ENCODE measurements at places on chromosomes 4 and X. TPM values are rescaled to one million over a fixed set of nuclear protein-coding genes. Genes with fewer than 3 reads are reported as not detected.
A peak's percentile ranks its signal among the peaks of the same experiment; 100 is the strongest.

GPR119 gene
- not detected for total RNA-seq

CCKAR gene
- not detected for total RNA-seq

TLR10 gene
- 0.44 TPM for total RNA-seq

- no peaks in the 10 kb centered on the region for H3K4me1 ChIP-seq
- no peaks in the 10 kb centered on the region for H3K36me3 ChIP-seq
- H3K27ac ChIP-seq: no peak overlapping the region
- no peak overlapping the region for H3K4me3 ChIP-seq
These were observed 26.1 kb downstream of the RBM46 start for GRCh38 chr4:154807042-154807630.

DNA sequence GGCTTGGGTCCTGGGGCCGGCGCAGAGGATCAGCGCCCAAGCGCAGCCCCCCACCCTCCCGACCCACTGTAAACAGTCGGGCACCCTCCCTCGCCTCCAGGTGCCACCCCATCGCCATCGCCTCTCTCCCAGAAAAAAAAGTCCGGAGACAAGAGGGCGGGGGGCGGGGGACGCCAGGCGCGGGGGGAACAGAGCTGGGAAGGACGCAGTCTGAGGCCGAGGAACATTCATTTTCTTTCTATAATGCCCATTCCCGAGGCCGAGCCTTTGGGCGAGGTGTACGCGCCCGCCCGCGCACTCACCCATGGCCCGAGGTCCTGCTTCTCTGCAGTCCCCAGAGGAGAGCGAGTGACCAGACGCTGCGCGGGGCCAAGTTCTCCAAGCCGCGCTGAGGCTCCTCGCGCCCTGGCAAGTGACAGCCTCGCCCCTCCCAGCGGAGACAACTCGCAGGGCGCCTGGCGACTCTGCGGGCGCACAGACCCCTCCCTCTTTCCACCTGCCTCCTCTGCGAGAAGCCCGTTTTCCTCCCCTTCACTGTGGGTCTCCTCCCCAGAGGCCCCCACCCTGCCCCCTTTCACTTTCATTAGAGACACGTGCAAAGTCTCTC, 63.5 kb upstream of the WDR17 start:
- H3K27me3 ChIP-seq: peaks cover 6% of the 10 kb centered on the region
- H3K27ac ChIP-seq: no peak overlapping the region

GRCh38 chr4:25865586-25865985, 2.8 kb upstream of the SEL1L3 start:
- no peak overlapping the region for H3K4me3 ChIP-seq
- no peak for DNase-seq
- no peaks in the 10 kb centered on the region for H3K36me3 ChIP-seq

DNA sequence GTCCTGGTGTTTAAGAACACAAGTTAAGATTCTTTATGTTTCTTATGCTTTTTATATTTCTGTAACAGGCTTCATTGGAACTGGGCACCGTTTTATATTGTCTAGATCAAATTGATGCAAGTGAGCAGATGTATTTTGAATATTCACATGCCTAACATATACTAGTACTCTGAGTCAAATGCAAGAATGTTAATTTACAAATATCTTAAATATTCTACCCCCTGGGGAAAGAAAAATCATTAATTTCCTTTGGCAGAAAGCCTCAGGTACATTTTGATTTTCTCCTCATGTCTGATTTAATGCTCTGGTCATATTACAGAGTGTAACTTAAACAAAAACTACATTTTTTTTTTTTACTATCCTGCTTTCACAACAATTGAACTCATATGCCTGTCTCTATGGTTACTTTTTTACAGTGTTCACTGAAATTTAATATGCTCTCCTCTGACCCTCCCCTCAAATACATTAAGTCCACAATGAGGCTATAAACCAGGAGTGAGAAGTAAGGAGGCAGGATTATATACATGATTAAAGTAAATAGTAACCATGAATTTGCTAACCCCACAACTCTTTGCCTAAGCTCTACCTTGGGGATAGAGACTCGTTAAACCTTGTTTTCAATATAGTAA, 2.4 kb upstream of the NSUN7 start:
- no peak for DNase-seq
- H3K36me3 ChIP-seq: no peaks in the 10 kb centered on the region
- peaks cover 21% of the 10 kb centered on the region for H3K27me3 ChIP-seq
- H3K4me3 ChIP-seq: no peak overlapping the region
- no peak overlapping the region for H3K27ac ChIP-seq

DNA sequence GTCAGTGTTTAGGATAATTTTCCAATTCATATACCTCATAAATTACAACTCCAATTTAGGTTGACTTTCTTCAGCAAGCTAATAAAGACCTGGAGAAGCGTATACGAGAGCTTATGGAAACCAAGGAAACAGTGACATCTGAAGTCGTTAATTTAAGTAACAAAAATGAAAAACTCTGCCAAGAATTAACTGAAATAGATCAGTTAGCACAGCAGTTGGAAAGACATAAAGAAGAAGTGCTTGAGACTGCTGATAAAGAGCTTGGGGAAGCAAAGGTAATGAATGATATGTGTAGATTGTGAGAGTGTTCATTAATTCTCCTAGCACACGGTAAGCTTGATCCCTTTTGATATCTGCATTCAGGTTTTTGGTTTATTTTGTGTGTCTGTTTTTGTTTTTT, 16.8 kb downstream of the CEP135 start:
- no peak overlapping the region for H3K27ac ChIP-seq
- DNase-seq: no peak
- H3K36me3 ChIP-seq: peaks cover 65% of the 10 kb centered on the region
- H3K27me3 ChIP-seq: no peaks in the 10 kb centered on the region
- no peaks in the 10 kb centered on the region for H3K4me1 ChIP-seq
- no peak overlapping the region for H3K4me3 ChIP-seq

- no peak overlapping the region for H3K4me3 ChIP-seq
- no peaks in the 10 kb centered on the region for H3K4me1 ChIP-seq
- no peaks in the 10 kb centered on the region for H3K27me3 ChIP-seq
- H3K36me3 ChIP-seq: no peaks in the 10 kb centered on the region
- no peak for DNase-seq
These were observed 178.2 kb upstream of the HCCS start for GRCh38 chrX:10932842-10933440.

DNA sequence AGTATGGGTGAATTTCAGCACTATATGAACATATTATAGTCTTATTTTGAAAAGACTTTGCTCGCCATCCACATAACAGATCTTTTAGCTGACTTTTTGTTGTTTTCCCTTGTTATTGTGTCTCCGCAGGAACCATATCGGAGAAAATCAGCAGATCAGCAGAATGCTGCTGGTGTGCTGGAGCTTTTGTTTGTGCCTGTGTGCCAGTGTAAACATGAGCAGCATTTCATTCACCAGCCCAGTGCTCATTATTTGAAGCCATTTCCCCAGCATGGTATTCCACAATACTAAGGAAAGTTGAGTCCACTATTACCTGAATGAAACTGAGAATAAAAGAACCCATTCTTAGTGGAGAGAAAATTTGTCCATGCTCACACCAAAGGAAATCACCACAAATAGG, 261.8 kb upstream of the ARX start:
- no peaks in the 10 kb centered on the region for H3K36me3 ChIP-seq
- DNase-seq: no peak
- no peak overlapping the region for H3K4me3 ChIP-seq
- no peak overlapping the region for H3K27ac ChIP-seq
- H3K4me1 ChIP-seq: no peaks in the 10 kb centered on the region
- no peaks in the 10 kb centered on the region for H3K27me3 ChIP-seq

DNA sequence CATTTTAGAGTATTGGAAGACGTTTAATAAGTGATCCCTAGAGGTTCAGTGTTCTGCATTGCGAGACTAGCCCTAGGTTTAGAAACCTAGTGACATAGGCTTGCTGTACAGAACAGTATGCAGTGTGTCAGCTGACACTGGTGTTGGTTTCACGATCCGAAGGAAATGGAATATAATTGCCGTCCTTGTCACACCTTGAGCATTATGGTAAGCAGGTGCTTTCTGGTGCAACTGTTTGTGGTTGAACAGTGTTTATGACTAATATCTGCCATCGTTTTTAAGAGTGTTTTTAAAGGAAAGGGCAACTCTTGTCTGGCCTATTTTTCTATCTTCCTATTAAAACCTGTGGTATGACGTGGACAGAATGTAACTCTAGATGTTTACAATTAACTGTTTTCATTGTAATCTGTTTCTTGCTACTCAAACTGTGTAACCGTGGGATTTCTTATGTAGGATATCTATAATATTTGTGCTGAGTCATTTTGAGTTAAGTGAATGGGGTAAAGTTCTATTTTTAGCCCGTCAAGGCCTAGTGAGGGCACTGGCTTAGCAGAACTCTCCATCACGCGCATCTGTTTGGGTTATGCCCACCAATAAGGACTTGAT, 53.8 kb upstream of the TBC1D14 start:
- H3K4me3 ChIP-seq: peak overlapping the region; percentile 59
- H3K36me3 ChIP-seq: peaks cover 27% of the 10 kb centered on the region
- H3K27ac ChIP-seq: peak overlapping the region; percentile 71

- H3K27ac ChIP-seq: no peak overlapping the region
- no peaks in the 10 kb centered on the region for H3K27me3 ChIP-seq
- H3K36me3 ChIP-seq: peaks cover 14% of the 10 kb centered on the region
- DNase-seq: no peak
These were observed 23.5 kb downstream of the UVSSA start for GRCh38 chr4:1370321-1371124.

DNA sequence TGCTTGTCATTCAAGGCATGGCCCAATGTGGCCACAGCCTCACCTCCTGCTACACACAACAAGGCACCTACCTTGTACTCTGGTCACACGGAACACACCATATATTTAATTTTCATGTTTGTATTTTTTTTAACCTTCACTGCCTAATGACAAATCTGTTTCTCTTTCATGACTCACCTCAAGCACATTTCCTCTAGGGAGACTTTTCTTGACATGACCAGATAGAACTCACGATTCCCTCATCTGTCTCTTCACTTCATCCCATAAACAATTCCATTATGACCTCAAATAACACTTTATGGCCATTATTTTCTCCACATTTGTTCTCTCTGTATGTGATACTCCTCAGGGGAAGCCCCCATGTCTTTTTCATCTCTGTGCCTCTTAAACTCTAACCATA, 11.1 kb downstream of the DRP2 start:
- H3K4me1 ChIP-seq: no peaks in the 10 kb centered on the region
- no peak overlapping the region for H3K4me3 ChIP-seq

- H3K36me3 ChIP-seq: no peaks in the 10 kb centered on the region
- H3K4me1 ChIP-seq: no peaks in the 10 kb centered on the region
- peak; percentile 16 for DNase-seq
- H3K4me3 ChIP-seq: no peak overlapping the region
These were observed 33.8 kb downstream of the FGFRL1 start for GRCh38 chr4:1045193-1045594.

- no peaks in the 10 kb centered on the region for H3K27me3 ChIP-seq
- no peak overlapping the region for H3K27ac ChIP-seq
- H3K4me3 ChIP-seq: no peak overlapping the region
- no peaks in the 10 kb centered on the region for H3K4me1 ChIP-seq
- no peaks in the 10 kb centered on the region for H3K36me3 ChIP-seq
- DNase-seq: no peak
These were observed 165.4 kb upstream of the MAD2L1 start for GRCh38 chr4:120232050-120232449.

- no peak for DNase-seq
- no peaks in the 10 kb centered on the region for H3K36me3 ChIP-seq
- H3K4me3 ChIP-seq: no peak overlapping the region
- H3K27ac ChIP-seq: no peak overlapping the region
- H3K27me3 ChIP-seq: no peaks in the 10 kb centered on the region
These were observed 172.3 kb downstream of the SPRY1 start for GRCh38 chr4:123568936-123569335.

DNA sequence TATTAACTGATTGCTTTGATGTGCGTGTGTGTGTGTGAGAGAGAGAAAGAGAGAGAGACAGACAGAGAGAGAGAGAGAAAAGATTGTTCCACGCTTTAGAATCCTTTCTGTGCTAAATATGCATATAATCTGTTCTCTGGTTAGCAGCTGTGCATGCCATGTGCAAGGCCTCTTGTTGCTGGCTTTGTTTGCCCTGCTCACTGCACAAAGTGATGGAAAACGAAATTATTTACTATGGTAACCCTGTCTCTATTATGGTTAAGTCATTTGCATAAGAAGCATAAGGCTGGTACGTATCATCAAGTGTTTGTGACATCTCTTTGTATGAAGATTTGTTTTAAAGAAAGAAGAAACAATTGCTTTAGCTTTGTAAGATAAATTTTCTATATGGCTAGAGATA, 190.2 kb upstream of the POF1B start:
- no peak overlapping the region for H3K27ac ChIP-seq
- DNase-seq: no peak
- H3K4me1 ChIP-seq: no peaks in the 10 kb centered on the region
- no peaks in the 10 kb centered on the region for H3K27me3 ChIP-seq
- no peak overlapping the region for H3K4me3 ChIP-seq

- no peaks in the 10 kb centered on the region for H3K36me3 ChIP-seq
- H3K4me1 ChIP-seq: no peaks in the 10 kb centered on the region
- H3K27me3 ChIP-seq: no peaks in the 10 kb centered on the region
- no peak overlapping the region for H3K4me3 ChIP-seq
- H3K27ac ChIP-seq: no peak overlapping the region
- DNase-seq: no peak
These were observed 57.7 kb upstream of the TXK start for GRCh38 chr4:48191758-48192157.

DNA sequence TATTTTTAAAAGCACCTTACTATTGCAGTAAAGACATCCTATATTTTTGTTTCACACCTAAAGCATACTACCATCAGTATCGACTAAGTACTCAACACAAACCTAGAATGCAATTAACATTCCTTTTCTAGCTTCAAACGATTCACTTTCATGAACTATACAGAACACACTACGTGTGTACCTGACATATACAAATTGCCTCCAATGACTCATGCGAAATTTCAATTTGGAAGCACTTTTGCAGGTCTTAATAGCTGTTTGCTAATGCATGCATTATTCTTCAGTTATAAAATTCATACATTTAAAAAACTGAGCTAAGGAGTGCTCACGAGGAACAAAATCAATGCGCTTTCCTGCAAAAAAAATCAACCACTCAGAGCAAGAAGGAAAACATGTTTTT, 19.7 kb upstream of the GPM6B start:
- H3K36me3 ChIP-seq: no peaks in the 10 kb centered on the region
- no peak for DNase-seq
- no peak overlapping the region for H3K27ac ChIP-seq
- no peaks in the 10 kb centered on the region for H3K4me1 ChIP-seq

DNA sequence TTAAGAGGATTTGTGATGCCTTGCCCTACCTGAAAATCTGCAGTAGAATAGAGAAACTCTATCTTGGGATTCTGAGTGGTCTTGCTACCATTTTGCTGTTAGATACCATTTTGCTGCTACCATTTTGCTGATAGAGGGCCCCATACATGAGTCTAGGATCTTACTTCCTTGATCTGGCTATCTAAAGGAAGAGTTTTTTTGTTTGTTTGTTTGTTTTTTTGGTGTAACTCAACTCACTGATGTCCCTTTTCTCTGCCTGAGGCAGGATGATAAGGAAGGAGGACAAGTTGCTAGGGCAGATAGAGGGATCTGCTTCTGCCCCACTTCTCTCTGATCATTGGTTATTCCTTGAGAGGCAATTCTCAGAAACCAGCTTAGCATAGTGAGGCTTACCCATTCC, 31.0 kb downstream of the XK start:
- H3K27me3 ChIP-seq: no peaks in the 10 kb centered on the region
- H3K4me1 ChIP-seq: no peaks in the 10 kb centered on the region
- H3K27ac ChIP-seq: no peak overlapping the region
- H3K36me3 ChIP-seq: no peaks in the 10 kb centered on the region
- no peak for DNase-seq

GRCh38 chrX:69297506-69297905, 132.3 kb upstream of the PJA1 start:
- no peaks in the 10 kb centered on the region for H3K36me3 ChIP-seq
- no peak overlapping the region for H3K27ac ChIP-seq
- no peaks in the 10 kb centered on the region for H3K27me3 ChIP-seq

- no peaks in the 10 kb centered on the region for H3K27me3 ChIP-seq
- H3K4me1 ChIP-seq: peaks cover 4% of the 10 kb centered on the region
- H3K27ac ChIP-seq: no peak overlapping the region
- DNase-seq: no peak
- H3K4me3 ChIP-seq: no peak overlapping the region
These were observed 20.6 kb upstream of the IRAK1 start for GRCh38 chrX:154040307-154040756.

Data from CD4-positive, CD25-positive, alpha-beta regulatory T cell (primary cell).